Smooth muscle cell of trachea (primary cell): ENCODE measurements at places on chromosomes 4 and X. TPM values are rescaled to one million over a fixed set of nuclear protein-coding genes. Genes with fewer than 3 reads are reported as not detected.

The GPRASP2 gene
- total RNA-seq: 27.3 and 27.9 TPM in 2 replicates

The PNMA5 gene
- not detected in 2 replicates for total RNA-seq

The CENPVL2 gene
- not detected in 2 replicates for total RNA-seq

The PGAM4 gene
- total RNA-seq: not detected in 2 replicates

The TLR8 gene
- not detected in 2 replicates for total RNA-seq

The PDE5A gene
- 276 and 402 TPM in 2 replicates for total RNA-seq

The HELT gene
- total RNA-seq: not detected in 2 replicates

The PHOX2B gene
- total RNA-seq: not detected in 2 replicates

The EPGN gene
- total RNA-seq: 0.15 and 0.17 TPM in 2 replicates

The ALPK1 gene
- 30.1 and 38.3 TPM in 2 replicates for total RNA-seq

The GABRB1 gene
- 0.33 and 0.73 TPM in 2 replicates for total RNA-seq

The COL4A5 gene
- total RNA-seq: 35.1 and 42.5 TPM in 2 replicates

The PORCN gene
- 6.5 and 10.8 TPM in 2 replicates for total RNA-seq

The ZNF827 gene
- 7.4 and 8.3 TPM in 2 replicates for total RNA-seq

The BMP3 gene
- total RNA-seq: under 0.01 and 0.17 TPM in 2 replicates

The MGARP gene
- 9.5 and 12.6 TPM in 2 replicates for total RNA-seq

The KLHL5 gene
- total RNA-seq: 55.9 and 83.2 TPM in 2 replicates

The BTK gene
- 0.15 TPM in 1 of 2 replicates, not detected in the other for total RNA-seq

The TMPRSS11B gene
- not detected in 2 replicates for total RNA-seq

The FMR1NB gene
- not detected in 2 replicates for total RNA-seq

The SSX1 gene
- not detected in 2 replicates for total RNA-seq

The ASMT gene
- total RNA-seq: not detected in 2 replicates

The CXCR3 gene
- not detected in 2 replicates for total RNA-seq

The APLN gene
- 0.87 and 8.4 TPM in 2 replicates for total RNA-seq

The CFP gene
- total RNA-seq: 0.15 and 0.33 TPM in 2 replicates

The MSANTD1 gene
- total RNA-seq: 0.44 and 0.83 TPM in 2 replicates

The ZCCHC18 gene
- 0.33 TPM in 1 of 2 replicates, not detected in the other for total RNA-seq

The RPA4 gene
- total RNA-seq: 0.66 and 2.2 TPM in 2 replicates

The TDO2 gene
- 5.8 and 13.4 TPM in 2 replicates for total RNA-seq

The ARR3 gene
- total RNA-seq: not detected in 2 replicates

The YY2 gene
- 2.5 and 2.8 TPM in 2 replicates for total RNA-seq

The PGRMC1 gene
- 281 and 298 TPM in 2 replicates for total RNA-seq

The PTCHD1 gene
- under 0.01 TPM in 1 of 2 replicates, not detected in the other for total RNA-seq

The BEND2 gene
- not detected in 2 replicates for total RNA-seq

The HPSE gene
- 0.50 and 1.6 TPM in 2 replicates for total RNA-seq

The IBSP gene
- total RNA-seq: 0.15 TPM in 1 of 2 replicates, not detected in the other

The ING2 gene
- 8.9 and 11.9 TPM in 2 replicates for total RNA-seq

The ZRSR2 gene
- 2.5 and 4.4 TPM in 2 replicates for total RNA-seq

The ENPEP gene
- total RNA-seq: 0.33 and 0.87 TPM in 2 replicates

The SSX2B gene
- total RNA-seq: not detected in 2 replicates

The ETDA gene
- not detected in 2 replicates for total RNA-seq

The DRP2 gene
- 2.0 and 2.3 TPM in 2 replicates for total RNA-seq

The SULT1B1 gene
- total RNA-seq: under 0.01 and 0.15 TPM in 2 replicates

The KANTR gene
- 8.3 and 12.7 TPM in 2 replicates for total RNA-seq

The SCOC gene
- total RNA-seq: 49.8 and 66.3 TPM in 2 replicates

The AVPR2 gene
- total RNA-seq: not detected in 2 replicates

The EFHC2 gene
- total RNA-seq: 0.29 and 1.2 TPM in 2 replicates

The HSFX1 gene
- 0.87 and 2.0 TPM in 2 replicates for total RNA-seq

The EDA gene
- 0.33 and 0.73 TPM in 2 replicates for total RNA-seq

The AIFM1 gene
- 16.7 and 23.9 TPM in 2 replicates for total RNA-seq

The PAGE2 gene
- total RNA-seq: not detected in 2 replicates

The KCND1 gene
- 1.9 and 4.3 TPM in 2 replicates for total RNA-seq

The S100G gene
- not detected in 2 replicates for total RNA-seq

The RTL9 gene
- 0.17 and 0.29 TPM in 2 replicates for total RNA-seq

The GPR50 gene
- total RNA-seq: not detected in 2 replicates

The KLHL4 gene
- under 0.01 and 0.58 TPM in 2 replicates for total RNA-seq
